NCI-H1436 treated with DMSO at 0.1 percent for 48 hours (cell line): ENCODE measurements at places on chromosomes 6 and 20.

DNA sequence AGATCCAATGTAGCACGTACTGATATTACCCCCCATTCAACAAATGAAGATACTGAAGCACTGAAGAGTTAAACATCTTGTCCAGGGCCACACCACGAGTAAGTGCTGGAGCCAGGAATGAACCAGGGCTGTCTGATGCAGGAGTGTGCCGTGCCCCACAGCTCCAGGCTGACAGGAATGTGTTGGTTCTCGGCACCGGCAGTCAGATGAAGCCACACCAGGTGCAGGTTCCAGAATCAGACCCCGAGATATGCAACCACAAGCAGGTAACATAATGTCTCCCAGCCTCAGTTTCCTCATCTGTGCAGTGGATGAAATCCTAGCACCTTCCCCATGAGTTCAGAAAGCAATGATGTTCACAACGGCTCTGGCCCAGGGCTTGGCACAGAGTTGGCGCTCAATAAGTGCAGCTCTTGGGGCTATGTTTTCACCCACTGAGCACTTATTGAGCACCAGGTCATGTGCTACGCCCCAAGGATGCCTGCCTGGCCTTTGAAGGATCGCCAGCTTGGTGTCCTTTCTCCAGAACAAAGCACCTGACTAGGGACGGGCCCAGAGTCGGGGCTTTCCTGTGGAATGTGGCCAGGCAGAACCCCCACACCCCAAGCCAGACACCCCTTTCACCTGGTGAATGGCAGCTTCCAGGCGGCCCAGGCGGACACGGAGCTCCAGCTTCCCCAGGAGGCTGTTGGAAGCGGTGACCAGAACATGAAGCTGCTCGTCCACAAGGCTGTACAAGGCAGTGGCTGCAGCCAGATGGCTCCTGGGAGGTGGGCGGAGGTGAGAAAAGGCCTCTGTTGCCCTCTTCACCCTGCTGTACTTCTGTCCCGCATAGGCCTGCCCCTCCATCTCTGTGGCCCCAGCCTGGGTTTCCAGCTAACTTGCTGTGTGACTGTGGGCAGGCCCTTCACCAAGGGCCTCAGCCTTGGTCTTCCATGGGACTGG is 41.3 kb downstream of the KIAA1755 start:
- DNase-seq: no peak

GRCh38 chr6:84441456-84441855 is 214.0 kb upstream of the CEP162 start:
- no peak for DNase-seq

- DNase-seq: no peak
These were observed 52.7 kb upstream of the FRMD1 start for GRCh38 chr6:168131464-168132415.

DNA sequence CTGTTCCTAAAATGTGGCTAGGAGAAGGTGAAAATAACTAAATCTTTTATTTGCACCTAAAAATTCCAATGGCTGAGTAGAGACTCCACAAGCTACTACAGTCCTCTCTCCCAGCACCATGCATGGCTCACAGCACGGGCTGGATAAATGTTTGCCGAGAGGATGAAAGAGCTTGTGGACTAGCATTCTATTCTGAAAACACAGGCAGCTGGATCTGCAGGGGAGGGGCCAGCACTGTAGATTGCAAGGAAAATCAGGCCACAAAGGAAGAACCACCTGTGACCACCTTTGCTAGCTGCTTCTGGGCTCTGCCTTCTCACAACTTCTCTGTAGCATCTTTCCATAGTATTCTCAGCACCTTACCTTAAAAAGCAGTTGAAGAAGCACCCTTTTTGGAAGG is 46.6 kb downstream of the CLIC5 start:
- no peak for DNase-seq

- no peak for DNase-seq
These were observed 19.8 kb upstream of the RGS17 start for GRCh38 chr6:153150752-153151440.

GRCh38 chr6:77403424-77403823 is 59.9 kb downstream of the HTR1B start:
- DNase-seq: no peak

GRCh38 chr20:856361-856775 is 22.9 kb downstream of the FAM110A start:
- DNase-seq: no peak

- no peak for DNase-seq
These were observed 106.0 kb upstream of the CST7 start for GRCh38 chr20:24842918-24843715.

DNA sequence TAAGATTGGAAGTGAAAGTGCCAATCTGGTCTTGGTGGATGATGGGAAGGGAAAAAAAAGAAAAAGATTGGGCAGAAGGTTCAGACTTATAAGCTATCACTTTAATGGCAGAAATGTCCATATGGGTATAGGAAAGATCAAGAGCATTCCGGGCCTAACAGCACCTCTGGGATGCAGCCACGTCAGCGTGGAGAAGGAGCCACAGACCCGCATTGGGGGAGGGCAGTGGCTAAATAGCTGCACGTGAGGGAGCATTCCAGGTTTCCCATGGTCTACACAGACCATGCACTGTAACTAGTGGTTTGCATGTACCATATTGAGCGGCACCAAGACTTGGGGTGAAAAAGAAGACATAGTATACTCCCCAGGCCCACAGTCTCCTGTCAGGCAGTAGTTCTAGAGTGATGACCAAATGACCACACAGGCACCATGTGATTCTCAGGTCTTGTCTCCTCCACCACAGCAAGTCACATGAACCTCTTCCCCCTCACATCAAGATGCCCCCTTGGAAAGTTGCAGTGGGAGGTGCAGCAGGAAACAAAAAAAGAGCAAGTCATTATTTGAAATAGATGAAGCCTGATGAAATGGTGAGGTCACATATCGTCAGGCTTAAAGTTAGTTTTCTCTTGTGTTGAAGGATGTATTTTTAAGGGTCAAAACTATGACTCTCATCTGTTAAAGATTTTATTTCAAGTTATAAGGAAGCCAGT is 94.4 kb upstream of the TNFAIP3 start:
- DNase-seq: no peak

DNA sequence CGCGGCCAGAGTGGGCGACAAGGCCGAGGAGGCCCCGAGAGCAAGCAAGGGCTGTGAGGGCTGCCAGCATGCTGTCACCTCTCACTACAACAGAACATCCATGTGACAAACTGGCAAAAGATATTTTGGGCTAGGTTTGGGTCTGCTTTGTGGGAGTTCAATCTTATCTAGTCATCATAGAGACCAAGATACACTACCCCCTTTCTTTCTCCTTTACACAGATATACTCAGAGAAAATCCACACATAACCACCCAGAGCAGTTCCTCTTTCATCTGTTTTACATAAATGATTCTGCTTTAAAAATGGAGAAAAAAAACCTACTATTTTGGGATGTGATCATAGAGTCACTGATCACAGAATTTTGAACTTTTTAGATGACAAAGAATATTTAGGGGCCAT is 16.8 kb downstream of the SOX4 start:
- no peak for DNase-seq

DNA sequence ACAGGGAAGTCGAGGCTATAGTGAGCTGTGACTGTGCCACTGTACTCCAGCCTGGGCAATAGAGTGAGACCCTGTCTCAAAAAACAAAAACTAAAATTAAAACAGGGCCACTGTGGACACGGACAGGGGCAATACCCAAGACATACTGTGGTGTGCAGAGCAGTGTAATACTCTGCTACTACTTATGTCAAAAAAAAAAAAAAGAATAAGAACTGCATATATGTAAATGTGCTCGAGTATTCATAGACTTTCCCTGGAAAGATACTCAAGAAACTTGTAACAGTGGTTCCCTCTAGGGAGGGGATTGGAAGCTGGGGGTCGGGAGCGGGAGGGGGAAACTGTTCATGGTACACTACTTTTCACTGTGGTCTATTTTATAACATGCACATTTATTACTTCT is 15.9 kb downstream of the SPDEF start:
- DNase-seq: no peak

GRCh38 chr6:6505111-6505510 is 83.4 kb upstream of the LY86 start:
- no peak for DNase-seq

- no peak for DNase-seq
These were observed 18.9 kb downstream of the TTBK1 start for GRCh38 chr6:43262000-43262779.

GRCh38 chr6:106446287-106446885 is 85.9 kb downstream of the CRYBG1 start:
- DNase-seq: no peak

- no peak for DNase-seq
These were observed 10.9 kb downstream of the IL20RA start for GRCh38 chr6:137033828-137034227.

GRCh38 chr20:47453167-47453782 is 48.4 kb upstream of the NCOA3 start:
- DNase-seq: no peak

DNA sequence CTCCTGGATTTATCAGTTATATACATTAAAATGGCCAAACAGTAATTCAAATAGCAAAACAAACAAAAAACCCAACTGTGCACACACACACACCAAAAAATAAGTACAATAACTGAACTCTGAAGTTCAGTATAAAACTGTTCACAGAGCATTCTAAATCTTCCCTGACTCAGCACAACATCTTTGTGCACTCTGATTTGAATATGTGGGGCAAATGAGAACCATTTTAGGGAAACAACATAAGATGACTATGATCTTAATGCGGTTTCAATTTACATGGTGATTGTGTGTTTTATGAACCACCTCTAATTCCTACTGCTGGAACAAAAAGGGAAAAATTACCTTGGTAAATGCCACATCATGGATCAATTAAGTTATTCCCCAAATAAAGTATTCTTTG is 41.7 kb downstream of the PLAGL1 start:
- DNase-seq: no peak

DNA sequence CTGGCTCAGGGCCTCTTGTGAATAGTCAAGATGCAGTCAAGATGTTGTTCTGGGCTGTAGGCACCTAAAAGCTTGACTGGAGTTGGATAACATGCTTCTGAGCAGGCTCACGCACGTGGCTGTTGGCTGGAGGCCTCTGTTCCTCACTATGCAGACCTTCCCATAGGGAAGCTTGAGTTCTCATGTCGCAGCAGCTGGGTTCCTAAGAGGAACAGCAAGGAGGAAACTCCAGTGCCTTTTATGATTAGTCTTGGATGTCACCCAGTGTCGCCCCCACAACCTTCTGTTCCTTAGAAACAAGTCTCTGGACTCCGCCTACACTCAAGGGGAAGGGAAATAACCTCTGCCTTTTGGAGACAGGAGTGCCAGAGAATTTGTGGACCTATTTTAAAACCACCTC is 210.7 kb downstream of the BCAS1 start:
- no peak for DNase-seq

GRCh38 chr6:37396571-37397180 is 36.3 kb upstream of the CMTR1 start:
- no peak for DNase-seq

DNA sequence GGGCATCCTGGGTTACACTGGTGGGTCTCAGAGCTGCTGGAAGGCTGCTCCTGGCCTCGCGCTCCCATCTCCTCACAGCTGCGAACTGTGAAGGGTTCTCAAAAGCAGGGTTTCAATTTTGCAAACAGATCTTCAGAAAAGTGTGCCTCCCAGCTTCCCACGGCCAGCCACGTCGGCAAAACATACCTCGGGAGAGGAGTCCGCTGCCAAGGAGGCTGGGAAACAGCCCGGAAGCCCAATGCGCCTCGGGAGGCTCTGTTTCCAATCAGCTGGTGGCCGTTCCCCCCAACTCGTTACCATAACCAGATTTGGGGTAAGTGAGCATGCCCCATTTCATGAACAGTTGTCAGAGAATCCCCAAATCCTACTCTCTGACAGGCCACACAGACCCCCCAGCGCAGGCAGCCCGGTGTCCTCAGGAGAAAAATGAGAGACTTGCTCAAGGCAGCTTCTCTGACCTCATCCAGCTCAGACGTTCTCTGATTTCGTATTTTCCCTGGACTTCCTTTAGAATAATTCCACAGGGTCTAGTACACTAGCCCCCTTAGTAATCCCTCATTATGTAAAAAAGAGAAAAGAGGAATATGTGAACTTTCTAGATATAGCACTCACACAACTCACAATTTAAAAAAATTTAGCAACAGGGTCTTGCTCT is 98.4 kb downstream of the SNX5 start:
- DNase-seq: no peak

DNA sequence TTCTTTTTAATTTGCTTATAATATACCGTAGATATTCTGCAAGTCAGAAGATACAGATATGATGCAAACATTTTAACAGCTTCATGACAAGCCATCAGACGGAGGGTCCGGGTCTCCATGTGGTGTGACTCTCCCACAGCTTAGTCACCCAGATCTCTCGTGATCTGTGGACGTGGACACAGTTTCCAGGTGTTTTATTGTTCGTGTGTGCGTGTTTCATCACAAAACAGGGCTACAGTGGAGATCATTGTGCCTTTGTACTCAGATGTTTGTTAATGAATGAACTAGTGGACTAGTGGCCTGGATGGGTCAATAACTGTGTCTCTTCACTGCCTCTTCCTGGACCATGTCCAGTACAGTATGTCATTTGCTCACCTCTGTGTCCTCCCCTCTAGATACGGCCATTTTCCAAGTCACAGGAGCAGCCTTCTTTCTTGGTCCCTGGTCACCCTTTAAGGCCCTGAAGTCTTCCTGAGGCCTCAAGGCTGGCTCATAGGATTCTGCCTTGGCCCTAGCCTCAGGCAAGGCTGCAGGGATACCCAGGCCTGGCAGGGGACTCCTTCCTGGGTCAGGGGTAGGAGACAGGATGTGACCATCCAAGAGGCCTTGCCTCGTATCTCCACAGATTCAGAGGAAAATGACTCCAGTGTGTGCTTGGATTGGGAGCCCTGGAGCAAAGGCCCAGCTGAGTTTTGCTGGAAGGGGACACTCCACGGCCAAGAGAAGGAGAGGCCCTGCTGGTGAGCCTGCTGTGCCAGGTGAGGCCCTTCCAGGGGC is 4.6 kb downstream of the ADIG start:
- no peak for DNase-seq

DNA sequence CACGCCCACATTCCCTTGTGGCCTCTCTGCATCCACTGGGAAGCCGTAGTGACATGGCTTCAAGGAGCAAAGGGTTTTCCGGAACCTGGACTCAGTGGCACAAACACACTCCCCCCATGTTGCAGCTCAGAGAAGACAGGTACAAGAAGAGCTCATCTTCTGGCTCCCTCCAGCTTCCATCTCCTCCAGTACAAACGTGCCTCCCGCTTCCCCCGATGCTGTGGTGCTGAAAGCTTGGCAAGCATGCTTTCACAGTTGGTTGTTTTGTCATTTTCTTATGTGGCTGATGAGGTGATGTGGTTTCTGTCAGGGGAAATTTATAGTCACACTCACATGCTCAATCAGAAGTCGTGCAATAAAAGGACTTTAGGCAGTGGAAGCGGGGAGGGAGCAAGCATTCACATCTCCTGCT is 258.5 kb downstream of the KIF16B start:
- no peak for DNase-seq

GRCh38 chr20:20593447-20594170 is 118.8 kb downstream of the RALGAPA2 start:
- no peak for DNase-seq

DNA sequence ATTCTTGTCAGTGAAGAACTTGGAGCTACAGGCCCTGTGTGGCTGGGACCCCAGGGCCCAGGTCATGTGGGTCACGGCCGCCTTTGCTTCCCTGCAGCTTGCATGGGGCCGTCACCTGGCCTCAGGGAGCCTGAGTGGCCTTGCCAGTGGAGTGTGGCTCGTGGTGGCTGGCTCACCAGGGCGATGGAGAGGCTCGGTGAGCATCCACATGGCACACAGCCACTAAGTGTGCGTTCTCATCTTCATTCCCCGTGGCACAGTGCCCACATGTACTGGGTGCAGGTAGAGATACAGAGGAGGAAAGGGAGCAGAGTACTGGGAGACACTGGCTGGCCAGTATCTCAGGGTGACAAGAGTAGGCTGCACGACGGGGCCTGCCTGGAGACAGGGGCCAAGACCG is 21.5 kb downstream of the MANBAL start:
- no peak for DNase-seq
